ENCODE measurements at places on chromosomes 2 and 18.

- no peak for DNase-seq
Observed at GRCh38 chr2:236882930-236883329, 202.8 kb upstream of the COPS8 start.

- no peak for DNase-seq
Observed at GRCh38 chr2:18924886-18925285, 335.5 kb upstream of the NT5C1B start.

DNA sequence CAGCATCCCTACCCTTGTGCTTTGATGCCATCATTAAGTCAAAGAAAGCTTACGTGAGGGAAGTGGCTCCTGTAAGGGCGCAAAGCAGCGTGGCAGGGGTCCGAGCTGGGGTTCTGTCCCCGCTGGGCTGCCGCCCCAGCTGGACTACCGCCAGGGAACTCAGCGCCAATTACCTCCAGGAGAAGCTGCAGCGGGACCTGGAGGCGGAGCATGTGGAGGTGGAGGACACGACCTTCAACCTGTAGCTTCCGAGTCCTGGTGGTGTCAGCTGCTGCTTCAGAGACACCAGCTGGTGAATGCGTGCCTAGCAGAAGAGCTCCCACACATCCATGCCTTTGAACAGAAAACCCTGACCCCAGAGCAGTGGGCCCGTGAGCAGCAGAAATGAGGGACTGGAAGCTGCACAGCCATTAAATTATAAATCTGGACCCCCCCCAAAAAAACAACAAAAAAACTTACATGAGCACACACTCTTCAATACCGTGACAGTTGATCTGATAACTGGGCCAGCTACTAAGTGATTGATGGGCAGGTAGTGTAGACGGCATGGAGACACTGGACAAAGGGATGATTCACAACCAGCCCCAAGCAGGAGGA lies 20.1 kb upstream of the YES1 start:
- no peak for DNase-seq

- DNase-seq: no peak
Observed at GRCh38 chr2:156346731-156347130, 14.2 kb upstream of the NR4A2 start.

DNA sequence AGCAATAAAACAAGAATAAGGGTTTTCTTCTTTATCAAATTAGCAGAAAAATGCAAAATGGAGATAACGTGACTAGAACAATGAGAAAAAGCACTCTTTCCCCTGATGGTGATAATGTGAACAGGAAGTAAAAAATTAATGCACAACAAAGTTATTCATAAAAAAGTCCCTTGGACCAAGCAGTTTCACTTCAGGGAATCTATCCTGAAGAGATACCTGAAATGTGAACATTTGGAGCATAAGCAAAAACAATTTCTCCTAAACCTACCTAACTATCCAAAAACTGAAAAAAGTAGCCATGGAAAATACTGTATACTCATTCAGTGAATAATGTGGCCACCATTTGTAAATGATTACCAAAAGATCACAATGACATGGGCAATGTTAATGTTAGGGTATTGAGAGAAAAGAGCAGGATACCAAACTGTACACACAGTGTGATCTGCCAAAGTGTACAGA lies 48.7 kb downstream of the TRIP12 start:
- no peak for DNase-seq

DNA sequence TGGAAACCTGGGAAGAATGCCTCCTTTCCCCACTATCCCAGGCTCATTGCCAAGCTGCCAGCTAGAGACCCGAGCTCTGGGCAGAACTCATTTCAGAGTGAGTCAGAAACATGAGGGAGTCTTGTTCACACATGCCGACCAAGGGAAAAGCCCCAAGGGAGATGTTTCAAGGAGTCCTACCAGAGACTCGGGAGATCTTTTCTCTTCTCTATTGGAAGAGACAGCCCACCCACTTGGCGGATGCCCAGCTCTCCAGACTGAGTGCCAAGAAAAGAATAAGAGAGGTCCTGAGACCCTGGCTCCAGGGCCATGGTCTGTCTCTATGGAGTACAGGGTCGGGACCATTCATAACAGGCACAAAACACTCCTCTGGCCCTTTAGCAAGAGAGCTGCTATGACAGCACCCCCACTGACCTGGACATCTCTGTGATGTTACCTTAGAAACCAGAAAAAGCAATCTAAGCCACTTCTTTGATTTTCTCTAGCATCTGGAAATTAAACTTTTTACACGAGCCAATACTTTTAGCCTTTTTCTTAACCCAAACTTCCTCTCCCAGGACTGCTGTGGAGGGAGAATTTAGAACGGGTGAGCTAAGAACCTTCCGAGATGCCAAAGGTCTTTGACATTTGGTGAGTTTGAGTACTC lies 18.5 kb upstream of the IGFBP5 start:
- DNase-seq: no peak

DNA sequence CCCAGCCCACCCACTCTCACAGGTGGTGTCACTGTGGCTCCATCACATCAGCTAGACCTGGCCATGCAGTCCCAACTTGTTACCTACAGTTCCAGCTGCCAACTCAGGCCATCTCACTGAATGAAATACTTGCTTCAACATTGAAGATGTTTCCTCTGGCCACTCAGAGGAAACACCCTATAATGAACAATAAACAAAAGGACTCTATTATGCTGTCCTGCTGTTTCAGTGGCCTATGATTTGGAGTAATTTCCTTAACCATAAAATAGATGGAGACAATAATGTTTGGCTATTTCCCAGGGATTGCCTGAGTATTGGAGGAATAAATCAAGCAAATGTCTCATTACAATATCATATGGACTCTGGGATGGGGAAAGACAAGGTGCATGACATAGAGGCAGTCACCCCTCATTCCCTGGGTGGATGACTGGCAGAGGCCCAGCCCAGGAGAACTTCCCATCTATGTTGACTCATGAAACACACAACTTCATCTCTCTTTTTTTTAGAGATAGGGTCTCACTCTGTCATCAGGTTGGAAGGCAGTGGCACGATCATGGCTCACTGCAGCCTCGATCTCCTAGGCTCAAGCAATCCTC lies 134.4 kb downstream of the TGIF1 start:
- no peak for DNase-seq

DNA sequence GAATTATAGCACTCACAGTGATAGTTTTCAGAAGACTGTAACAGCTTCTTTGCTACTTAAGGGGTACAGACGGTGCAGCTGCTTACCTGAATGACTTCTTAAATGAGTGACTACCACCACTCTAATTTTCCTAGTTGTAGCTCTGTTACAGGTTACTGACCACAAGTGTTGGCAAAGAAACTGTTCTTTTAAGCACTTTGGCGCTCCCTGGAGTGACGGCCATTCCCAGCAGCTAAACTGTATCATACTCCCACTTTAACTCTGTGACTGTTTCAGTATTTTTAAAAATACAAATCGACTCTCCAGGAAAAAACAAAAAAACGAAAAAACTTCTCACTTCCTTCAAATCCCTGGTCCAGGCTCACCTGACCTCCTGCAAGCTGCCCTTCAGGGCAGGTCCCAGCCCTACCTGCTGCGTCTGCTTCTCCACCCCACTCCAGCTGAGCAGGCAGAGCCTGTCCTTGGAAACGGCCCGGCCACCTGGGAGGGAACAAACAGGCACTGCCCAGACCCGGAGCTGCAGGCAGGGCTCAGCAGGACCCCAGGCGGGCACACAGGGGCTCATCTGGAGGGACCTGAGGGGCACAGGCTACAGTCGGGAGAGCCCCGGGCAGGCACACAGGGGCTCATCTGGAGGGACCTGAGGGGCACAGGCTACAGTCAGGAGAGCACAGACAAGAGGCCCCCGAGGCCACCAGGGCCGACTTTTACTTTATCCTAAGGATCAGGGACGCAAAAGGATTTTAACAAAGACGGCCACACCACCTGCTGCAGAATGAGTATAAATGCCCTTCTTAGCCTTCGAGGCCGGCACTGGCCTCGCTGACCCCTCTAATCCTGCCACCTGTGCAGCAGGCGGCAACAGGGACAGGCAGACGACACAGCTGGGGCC lies 24.5 kb downstream of the SLC66A2 start:
- no peak for DNase-seq

DNA sequence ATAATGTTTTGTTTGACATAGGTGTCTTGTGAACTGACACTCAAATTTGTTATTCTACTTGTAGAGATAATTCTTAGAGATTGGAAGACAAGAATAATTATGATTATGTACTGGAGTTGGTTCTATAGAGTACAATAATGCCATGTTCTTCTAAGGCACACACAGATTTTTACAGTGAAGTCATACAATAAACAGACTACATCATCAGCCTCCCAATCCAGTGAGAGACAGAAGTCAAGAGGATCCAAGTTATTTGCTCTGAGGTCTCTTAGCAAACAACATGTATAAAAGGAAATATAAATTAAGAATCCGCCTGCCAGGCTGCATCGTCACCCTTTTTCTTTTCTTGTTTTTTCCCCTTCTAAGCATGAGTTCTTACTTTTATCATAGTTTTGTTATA lies 613.5 kb upstream of the SETBP1 start:
- no peak for DNase-seq

DNA sequence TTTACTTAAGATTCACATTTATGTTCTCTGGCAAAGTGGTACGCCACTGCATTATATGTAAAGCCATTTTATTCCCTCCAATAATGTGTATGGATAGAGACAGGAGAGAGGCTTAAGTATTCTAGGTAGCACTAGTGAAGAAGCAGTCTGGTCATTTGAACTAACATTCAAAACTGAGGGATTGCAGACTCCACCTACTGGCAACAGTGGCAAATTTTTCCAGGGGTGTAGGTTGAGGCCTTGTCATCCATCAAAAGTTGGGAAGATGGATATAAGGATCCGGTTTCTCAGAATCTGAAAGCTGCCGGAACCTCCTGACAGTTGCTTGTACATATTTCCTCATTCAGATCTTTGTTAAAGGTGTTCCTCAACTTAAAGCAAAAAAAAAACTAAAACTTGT lies 465.5 kb upstream of the FSHR start:
- DNase-seq: no peak

GRCh38 chr18:39162013-39162827 lies 1596.6 kb upstream of the CELF4 start:
- DNase-seq: no peak

- no peak for DNase-seq
Observed at GRCh38 chr2:68091439-68092034, 28.7 kb upstream of the C1D start.

DNA sequence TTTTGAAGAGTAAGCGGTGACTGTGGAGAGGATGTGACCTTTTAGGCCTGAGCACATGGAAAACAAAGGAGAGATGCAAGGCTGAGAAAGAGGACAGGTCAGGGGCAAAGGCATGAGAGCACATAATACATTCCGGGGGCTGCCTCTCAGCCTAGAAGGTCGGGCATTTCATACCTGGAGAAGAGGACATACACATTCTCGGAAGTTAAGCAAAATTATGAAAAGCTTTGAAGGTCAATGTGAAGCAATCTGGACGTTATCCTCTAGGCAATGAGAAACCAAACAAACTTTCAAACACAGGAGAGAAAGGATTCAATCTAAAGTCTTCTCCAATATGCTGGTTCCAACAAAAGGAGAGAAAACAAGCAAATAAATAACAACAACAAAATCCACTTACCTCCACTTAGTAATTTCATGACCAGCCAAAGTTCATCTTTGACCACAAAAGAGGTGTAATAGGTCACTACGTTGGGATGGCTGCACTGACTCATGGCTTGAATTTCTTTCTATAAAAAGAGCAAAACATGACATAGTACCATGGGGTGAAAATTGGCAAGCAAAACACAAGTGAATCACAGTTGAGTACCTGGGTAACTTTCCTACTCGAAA lies 80.4 kb downstream of the STK39 start:
- no peak for DNase-seq

DNA sequence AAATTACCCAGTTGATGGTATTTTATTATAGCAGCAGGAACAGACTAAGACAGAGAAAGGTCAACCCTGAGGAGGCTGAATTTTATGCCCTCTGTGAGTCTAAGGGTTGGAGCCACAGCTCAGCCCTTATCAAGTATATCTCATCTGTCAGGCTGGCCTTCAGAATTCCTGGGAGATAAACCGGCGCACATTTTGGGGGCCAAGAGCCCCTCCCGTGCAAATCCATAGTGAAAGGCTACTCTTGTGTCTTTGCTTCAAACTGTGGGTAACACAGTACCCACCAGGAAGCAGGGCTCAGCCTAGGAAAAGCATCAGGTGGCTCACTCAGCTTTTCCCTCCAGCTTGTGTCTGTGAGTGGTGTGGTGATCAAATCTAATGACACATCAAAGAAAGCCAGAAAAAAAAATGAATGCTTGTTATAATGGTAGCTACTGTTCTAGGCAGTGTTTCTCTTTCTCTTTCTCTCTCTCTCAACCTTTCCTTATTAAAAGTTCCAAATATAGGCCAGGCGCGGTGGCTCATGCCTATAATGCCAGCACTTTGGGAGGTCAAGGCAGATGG lies 25.0 kb upstream of the ASXL2 start:
- no peak for DNase-seq

GRCh38 chr2:208671284-208671683 lies 264.7 kb downstream of the PTH2R start:
- no peak for DNase-seq
